ENCODE measurements at places on chromosomes 2 and 18.

DNA sequence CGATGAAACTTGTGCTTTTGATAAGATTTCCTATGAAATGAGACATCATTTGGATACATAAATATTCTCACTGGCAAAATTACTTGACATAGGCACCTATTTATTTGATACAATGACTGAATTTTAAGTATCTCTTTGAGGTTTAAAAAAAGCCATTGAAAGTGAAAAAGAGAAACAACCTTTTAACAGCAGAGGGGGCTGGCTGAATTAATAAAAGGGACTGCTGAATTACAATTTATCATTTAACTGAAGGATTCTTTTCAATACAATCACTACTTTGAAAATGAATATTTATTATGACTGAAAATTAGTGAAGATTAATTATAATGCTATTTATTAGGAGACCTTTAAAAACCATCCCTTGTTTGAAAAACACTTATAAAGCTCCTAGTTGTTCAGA is 335.3 kb downstream of the DLGAP1 start:
- no peak for DNase-seq

GRCh38 chr18:46289931-46290330 is 185.7 kb downstream of the HAUS1 start:
- no peak for DNase-seq

DNA sequence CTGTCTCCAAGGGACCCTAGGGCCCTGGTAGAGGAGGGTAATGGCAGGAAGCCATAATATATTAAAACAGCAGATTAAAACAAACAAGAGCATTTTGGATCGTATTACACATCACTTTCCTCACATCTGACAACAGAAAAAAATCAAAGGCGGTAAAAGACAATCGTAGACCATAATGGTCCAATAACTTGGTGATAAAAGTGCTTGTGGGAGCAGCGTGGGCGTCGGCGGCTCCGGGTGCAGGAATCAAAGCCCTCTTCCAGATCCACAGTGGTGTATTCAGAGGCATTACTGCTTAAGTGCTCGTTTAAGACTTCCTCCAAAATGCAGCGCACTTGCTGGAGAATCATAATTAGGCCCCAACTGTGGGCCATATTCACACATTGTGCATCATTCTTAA is 68.0 kb downstream of the FECH start:
- no peak for DNase-seq

DNA sequence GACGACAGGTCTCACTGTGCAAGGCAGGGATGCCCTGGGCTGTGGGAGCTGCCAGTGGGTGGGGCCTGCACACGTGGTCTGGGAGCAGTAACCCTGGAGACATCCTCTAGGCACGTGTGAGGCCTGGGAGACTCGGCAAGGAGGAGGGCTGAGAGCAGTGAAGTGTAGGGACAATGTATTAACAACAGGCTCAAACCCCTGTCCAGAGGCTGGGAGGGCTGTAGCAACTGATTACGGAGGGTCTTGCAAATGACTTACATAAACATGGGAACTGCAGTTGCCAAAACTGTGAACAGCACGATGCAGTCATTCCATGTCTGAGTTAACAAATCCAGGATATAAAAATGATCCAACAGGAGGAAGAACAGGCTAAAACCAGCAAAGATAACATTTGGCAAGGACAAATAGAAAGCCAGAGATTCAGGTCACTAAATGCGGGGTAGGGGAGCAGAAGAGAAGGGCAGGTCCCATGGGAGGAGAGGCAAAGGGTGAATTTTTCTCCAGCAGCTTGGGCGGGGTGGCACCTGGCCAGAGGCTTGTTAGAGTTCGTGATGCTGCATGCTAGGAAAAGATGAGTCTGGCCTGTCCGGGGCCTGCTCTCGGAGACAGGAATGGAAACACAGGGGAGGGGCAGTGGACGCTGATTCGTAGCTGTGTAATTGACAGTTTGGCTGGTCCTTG is 44.9 kb downstream of the CYP27C1 start:
- peak; percentile 72 for DNase-seq

GRCh38 chr2:235024191-235024860 is 72.5 kb downstream of the SH3BP4 start:
- peak; percentile 98 for DNase-seq

DNA sequence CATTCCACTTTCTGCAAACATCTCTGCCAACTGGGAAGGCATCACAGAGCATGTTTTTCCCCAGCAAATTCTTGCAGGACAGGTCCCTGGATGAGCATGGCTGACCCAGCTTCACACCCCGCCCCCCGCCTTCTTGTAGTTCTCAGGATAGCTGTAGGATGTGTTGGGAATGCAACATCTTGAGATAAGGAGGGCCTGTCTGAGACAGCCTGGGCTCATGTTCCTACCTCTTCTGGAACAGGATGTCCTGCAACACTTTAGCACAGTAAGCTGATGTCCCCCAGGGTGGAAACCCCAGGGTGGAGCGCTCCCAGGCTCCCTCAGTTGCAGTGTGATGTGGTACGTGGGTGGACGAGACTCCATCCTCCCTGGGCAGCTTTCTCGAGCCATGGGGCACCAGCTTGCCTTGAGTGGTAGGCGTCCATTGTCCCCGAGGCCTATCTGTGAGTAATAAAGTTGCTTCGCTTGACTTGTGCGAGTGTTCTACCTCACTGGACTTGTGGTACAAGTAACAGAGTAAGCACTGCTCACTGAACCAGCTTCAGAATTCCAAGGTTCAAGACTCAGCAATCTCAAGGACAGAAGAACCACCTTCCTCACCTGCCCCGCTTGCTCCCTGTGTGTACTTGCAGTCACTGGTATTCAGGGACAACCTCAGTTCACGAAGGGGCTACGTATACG is 48.6 kb downstream of the EMX1 start:
- DNase-seq = no peak

DNA sequence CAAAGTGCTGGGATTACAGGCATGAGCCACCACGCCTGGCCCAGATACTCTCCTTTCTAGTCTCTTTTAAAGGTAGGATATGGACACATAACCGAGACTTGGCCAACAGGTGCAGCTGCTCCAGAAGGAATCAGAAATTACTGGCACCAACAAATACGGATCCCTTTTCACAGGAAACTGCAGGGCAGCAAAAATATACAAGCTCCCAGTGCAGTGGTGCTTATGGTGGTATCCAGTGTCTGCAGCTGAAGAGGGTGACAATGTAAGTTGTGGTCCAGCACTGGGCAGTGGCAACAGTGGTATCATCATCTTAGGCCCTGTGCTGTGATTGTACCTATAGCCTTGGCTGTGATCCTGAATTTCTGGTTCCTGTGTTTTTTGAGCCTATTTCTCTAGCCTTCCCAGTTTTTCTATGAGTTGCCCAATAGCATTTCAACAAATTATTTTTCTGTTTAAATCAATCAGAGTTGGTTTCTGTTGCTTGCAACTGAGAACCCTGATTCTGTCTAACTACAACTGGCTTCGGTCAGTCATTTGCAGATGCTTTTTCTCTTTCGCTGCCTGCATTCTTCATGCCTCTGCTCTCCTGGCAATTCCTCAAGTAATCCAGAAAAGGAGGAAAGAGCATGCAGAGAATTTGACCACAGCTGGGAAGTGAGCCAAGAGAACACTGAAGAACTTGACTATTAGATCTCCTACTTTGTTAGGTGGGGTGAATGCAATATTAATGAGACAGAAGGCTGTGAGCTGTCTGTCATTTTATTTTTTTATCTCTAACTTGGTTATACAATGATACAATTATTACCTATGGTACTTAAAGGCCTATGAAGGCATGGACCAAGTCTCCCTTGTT is 30.8 kb upstream of the EML4 start:
- DNase-seq = peak; percentile 99

- DNase-seq = peak; percentile 28
Measured at GRCh38 chr2:120436460-120436739, 90.5 kb downstream of the INHBB start.

DNA sequence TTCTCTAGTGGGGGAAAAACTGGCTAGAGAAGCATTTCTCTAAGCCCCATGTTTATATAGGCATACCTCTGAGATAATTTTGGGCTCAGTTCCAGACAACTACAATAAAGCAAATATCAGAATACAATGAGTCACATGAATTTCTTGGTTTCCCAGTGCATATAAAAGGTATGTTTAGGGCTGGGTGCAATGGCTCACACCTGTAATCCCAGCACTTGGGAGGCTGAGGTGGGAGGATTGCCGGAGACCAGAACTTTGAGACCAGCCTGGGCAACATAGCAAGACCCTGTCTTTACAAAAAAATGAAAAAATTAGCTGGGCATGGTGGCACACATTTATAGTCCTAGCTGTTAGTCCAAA is 22.2 kb downstream of the TSN start:
- DNase-seq = peak; percentile 56

GRCh38 chr2:224892574-224893204 is 149.6 kb downstream of the DOCK10 start:
- no peak for DNase-seq

GRCh38 chr2:47896450-47896968 is 9.8 kb downstream of the FBXO11 start:
- DNase-seq = no peak

DNA sequence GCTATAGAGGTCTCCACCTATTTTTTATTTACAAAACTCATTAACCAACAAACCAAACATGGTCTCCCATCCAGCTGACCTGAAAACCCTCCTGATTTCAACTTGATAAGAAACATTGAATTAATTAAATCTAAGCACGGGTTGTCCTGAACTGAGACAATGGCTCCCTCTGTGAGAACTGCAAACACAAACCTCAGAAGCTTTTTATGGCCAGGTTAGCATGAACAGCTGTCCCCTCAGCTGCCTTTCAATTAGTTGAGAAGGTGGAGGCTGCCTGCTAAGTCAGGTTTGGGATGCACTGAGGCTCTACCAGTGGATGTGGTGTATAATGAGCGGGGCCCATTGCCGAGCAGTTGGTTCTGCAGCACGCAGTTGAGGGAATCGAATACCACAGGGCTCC is 258.5 kb upstream of the DDX18 start:
- DNase-seq = no peak

DNA sequence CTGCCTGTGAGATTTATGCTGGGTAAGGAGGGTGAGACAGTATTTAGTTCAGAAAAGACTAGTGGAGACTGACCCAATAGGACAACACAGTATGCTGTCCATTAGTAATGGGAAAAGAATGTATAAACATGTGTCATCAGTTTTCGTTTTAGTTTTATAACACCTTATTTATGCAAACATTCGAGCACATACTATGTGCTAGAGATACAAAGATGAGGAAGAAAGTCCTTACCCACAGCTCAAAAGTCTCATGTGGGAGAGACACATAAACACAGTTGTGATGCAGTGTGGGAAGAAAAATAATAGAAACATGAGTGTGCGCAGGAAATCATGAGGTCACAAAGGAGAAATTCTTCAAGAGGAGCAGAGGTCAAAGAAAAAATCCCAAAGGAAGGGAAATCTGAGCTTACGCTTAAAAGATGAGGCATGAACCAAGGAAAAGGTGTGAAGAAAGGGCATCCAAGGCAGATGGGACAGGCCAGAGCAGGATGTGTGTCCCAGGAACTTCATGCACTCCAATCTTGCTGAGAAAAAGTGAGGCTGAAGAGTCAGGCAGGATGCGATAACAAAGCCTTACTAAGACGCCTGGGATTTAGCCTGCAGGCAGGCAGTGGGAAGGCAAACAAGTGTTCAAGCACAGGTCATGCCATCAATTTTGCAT is 8.1 kb downstream of the METTL21A start:
- peak; percentile 80 for DNase-seq
